ENCODE measurements at places on chromosomes 5 and 9.
A peak's percentile ranks its signal among the peaks of the same experiment; 100 is the strongest.

- DNase-seq: no peak
Measured at GRCh38 chr5:90359073-90359920, 50.3 kb downstream of the CETN3 start.

DNA sequence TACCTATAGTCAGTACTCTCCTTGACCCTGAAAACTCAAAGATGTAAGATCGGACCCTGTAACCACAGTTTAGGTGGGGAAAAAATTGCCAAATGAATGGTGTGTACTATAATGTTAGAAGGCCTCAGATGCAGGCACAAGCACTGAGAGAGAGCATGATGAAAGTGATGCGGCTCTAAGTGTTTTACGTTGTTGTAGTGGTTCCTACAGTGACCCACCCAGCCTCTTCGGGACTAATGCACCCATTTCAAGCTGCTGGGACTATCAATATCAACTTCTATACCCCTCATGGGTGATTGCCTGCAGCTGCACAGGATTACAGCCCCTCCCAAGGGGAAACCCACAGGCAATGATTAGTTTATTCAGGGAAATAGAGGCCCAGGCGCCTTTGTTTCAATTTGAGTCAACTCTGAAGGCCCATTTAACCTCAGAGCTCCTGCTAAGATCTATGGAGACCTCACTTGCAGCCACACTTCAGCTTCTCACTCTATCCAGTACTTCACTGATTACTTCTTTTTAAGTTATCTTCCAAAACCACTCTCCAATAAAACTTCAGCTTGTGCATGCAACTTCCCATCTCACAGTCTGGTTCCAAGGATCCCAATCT lies 340.7 kb downstream of the NR2F1-AS1 start:
- no peak for DNase-seq

- DNase-seq: no peak
Measured at GRCh38 chr5:172626031-172626581, 15.0 kb upstream of the NEURL1B start.

GRCh38 chr9:122016309-122016708 lies 76.8 kb downstream of the TTLL11 start:
- DNase-seq: no peak

GRCh38 chr5:43017428-43017815 lies 22.7 kb downstream of the ANXA2R start:
- no peak for DNase-seq

DNA sequence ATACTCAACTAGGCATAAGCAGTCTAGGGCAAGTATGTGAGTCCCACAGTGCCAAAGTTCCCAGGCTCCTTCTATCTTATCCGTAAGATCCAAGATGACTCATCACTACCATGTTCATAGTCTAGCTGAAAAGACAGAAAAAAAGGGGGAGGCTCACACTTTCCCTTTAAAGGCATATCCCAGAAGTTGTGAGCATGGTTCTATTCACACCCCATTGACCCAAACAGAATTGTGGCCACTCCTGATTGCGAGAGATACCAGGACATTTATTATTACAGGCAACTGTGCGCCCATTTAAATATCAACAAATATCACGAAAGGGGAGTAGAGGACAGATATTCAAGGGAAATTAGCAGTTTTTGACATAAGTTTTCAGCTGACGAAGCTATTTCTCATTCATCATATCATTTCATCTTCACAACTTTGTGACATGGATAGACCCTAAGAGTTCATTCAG lies 8.1 kb upstream of the PFDN1 start:
- no peak for DNase-seq

- DNase-seq: peak; percentile 73
Measured at GRCh38 chr9:130053504-130054324, at the start of gene GPR107. GPR107 (plus strand) TSS chr9:130053906; CDS start chr9:130053933, 27 bp downstream.

DNA sequence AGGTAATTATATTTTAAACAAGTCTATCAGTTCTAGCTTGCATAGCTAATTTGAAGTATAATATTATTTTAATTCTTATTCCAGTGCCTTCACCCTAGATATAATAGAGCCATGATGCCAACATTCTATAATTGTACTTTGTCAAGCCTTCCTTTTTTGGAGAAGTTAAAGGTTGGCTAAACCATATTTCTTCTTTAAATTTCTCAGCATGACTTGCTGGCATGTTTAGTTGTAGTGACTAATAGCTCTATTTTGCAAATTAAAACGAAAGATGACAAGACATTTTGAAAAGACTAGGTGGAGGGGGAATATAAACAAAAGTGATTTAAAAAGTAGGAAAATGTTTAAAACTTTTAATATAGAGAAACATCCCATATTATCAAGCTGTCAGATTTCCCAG lies 400.7 kb downstream of the PSAT1 start:
- DNase-seq: no peak

GRCh38 chr5:101782352-101783103 lies 513.6 kb downstream of the SLCO4C1 start:
- no peak for DNase-seq

- DNase-seq: no peak
Measured at GRCh38 chr5:107428303-107428813, 242.4 kb downstream of the EFNA5 start.

DNA sequence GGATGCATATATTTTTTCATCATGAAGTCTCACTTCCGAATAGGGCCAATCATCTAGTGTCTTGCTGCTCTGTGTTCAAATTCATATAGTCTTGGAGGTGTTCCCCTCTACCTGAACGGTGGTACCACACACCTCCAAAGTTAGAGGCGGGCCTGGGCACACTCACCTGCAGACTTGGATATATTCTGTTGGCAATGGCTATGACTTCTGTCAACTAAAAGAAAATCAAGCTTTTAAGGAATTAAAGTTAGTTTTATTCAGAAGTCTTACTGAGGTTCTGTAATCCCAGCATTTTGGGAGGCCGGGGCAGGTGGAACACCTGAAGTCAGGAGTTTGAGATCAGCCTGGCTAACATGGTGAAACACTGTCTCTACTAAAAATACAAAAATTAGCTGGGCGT lies 2.6 kb upstream of the NIPAL4 start:
- DNase-seq: no peak

Data from stimulated activated CD8-positive, alpha-beta memory T cell treated with anti-CD3 and anti-CD28 coated beads, Interleukin-2, amount 100 ng/mL, for 48 hours (primary cell).